ENCODE measurements at places on chromosomes 11 and 22.
A peak's percentile ranks its signal among the peaks of the same experiment; 100 is the strongest.

DNA sequence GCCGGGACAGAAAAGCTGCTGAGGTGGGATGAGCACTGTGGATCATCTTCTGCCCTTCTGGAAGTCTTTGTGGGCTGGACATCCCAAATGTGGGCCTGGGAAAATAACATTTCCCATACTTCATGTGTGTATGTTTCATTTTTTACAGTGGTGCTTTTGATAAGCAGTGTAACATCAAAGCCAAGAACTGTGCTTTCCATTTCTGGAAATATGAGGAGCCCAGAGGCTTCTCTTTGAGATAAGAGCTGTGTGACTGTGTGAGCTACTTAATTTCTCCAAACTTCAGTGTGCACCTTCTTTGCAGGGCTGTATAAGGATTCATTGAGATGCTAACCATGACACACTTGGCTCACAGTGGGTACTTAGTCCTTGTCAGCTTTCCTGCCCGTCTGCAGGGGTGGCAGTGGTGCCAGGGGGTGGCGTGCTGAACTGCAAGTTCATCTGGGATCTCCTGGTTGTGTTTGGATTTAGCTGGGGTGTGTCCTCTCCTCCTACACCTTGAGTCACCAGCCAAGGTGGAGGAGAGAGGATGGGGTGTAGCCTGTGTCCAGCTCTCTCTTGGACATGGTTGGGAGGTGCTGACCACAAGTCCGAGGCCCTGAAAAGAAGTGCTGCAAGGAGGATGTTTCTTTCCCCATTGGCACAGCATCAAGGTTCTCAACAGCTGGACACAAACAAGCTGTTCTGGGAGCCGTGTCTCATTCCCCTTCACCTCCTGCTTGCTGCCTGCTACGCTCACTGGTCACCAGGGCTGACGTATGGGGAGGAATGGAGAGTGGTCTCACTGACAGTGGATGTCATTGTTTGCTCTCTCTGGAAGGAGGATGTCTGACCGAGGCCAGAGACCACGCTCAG is 139.4 kb downstream of the TEAD1 start:
- DNase-seq = no peak

DNA sequence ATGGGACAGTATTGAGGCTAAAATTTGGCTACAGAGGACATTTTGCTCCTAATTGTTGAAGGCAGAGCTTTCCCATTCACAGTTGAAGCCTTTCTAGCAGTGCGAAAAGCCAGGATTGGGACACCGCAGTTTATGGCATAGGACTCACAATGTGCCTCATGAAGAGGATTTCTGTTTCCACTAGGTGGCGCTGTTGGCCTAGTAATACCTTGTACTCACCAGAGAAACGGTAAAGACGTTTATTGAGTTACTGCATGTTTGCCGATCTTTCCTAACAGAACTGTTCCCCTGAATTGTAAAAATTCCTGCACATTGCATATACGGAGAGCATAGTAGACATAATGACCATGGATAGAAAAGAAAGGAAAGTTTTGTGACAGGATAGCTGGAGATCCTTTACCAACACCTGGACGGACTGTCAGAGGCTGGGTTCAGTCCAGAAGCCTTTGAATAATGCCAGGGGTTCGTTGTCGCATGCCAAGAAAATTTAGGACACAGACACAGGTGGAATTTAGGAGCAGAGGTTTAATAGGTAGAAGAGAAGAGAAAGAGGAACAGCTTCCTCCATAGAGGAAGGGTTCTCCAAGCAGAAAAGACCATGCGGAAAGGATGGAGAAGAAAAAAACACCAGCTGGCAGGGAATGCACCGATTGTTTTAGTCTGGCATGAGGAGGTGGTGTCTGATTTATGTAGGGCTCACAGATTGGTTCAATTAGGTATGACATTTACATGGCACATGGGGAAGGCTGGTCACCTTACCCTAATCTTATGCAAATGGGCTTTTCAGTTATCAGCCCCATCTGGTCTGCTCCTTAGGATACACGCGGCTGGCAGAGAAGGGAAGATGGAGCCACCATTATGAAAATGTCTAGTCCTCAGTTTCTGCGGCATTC is 10.8 kb upstream of the OR51D1 start:
- DNase-seq = peak; percentile 24

DNA sequence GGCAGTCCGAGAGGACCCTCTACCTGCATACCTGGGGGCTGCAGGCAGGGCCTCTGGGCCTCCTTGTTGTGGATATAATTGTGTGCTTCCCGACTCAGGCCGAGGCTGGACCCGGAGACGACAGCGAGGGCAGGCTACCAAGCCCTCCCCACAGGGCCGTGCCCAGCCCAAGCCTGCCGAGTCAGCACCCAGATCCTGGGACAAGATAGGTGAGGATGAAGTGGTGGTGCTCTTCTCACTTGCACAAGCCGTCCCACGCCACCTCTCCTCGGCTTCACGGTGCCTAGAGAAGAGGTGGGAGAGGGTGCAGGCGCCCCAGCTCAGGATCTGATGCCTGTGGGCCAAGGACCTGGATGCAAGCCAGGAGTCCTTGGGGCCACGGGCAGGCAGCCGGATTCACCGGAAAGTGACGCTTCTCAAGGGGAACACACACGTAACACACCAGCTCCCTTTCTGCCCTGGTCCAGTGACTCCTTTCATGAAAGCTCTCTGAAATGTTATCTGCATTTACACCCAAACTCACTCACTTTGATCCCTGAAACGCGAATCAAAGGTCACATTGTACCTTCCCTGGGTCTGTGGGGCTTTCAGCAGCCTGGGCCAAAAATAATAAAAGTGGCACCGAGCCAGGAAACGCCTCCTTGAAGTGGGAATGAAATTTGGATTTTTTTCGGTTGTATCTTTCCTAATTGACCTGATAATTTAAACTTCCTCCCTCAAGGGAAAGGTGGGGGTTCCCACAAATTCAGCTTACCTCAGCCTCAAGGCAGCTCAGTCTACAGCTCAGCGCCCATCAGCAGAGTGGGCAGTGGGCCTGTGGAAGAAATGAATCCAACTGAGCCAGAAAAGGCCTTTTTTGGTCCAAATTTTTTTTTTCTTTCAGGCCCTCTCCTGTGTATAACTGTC is 1.1 kb upstream of the GNB1L start:
- DNase-seq = no peak

- no peak for DNase-seq
Measured at GRCh38 chr11:12831471-12832202, 157.4 kb downstream of the TEAD1 start.

DNA sequence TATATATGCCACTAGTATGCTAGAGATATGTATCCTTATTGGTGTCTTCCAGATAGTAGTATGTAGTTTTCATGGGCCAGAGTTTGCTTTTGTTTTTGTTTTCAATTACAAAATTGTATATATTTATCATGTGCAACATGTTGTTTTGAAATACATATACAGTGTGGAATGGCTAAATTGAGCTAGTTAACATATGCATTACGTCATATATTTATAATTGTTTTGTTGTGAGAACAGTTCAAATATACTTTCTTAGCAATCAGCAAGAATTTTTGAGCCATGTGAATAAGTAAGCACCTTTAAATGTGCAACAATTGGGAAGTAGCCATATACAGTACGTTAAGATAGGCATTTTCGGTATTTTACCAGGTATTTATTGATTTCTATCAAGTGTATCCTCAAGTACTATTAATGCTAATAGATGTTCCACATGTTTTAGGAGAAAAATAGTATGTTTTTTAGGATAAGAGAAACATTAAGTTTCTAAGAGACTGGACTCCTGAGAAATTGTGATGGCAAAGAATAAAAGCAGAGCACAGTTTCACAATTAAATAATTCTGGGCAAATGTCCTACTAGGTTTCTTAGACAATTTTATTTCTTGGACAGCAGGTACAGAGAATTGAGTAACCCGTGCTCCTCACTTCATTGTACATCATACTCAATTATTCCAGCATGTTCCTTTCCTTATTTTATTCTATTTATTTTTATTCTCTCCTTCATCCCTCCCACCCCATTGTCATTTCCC is 60.5 kb upstream of the SLC5A12 start:
- no peak for DNase-seq

GRCh38 chr11:30984827-30985226 is 384.7 kb downstream of the DCDC1 start:
- DNase-seq = no peak

GRCh38 chr11:70251659-70252321 is 18.7 kb upstream of the PPFIA1 start:
- DNase-seq = no peak

DNA sequence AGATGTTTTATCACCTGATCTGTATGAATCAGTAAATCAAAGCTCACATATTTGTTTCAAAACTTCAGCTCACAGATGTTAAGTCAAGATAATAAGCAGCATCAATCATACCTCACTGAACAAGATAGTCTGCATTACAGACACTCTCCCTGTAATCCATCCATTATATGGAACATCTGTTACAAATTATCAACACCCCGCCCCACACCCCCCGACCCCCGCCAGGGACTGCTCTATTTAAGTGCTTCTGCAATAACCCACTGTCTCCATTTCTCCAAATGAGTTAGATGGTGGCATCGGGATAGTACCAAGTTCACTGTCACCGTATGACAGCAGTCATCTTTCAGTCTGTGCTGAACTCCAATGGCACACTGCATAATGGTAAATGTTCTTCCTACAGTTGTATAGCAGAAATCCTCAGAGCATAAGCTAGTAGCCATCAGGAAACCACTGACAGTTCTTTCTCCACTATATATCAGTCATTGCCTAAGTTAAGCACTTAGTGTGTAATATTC is 447.0 kb upstream of the ARHGAP42 start:
- no peak for DNase-seq

GRCh38 chr11:27095059-27095458 is 54.4 kb downstream of the BBOX1 start:
- DNase-seq = no peak

Measured in AG04449 (cell line).